ENCODE measurements at places on chromosomes 2 and 18.

- DNase-seq: no peak
Observed at GRCh38 chr18:79962311-79962710, 2.1 kb upstream of the HSBP1L1 start.

GRCh38 chr2:222353993-222354392 is 55.2 kb upstream of the PAX3 start:
- no peak for DNase-seq

DNA sequence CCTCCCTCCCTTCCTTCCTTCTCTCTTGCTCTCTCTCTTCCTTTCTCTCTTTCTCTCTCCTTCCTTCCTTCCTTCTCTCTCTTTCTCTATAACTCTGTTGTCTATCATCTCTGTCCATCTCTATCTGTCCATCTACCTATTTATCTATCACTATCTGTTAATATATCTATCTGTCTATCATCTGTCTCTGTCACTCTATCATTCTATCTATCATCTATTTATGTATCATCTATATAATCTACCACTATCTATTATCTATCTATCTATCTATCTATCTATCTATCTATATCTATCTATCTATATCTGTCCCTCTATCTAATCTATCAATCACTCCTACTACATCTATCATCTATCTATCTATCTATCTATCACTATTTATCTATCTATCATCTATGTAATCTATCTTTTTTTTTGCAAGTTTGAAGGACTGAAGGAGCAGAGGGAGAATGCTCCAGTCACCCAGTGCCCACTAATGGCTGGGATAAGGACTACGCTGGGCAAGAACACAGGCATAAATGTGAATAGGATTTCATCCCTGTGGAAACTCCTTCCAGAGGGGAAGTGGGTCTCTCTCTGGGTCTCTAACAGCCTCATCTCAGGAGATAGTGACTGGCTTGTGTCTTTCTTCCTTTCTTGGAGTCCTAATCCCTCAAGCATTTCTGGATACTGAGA is 427.0 kb downstream of the LPIN1 start:
- DNase-seq: no peak

DNA sequence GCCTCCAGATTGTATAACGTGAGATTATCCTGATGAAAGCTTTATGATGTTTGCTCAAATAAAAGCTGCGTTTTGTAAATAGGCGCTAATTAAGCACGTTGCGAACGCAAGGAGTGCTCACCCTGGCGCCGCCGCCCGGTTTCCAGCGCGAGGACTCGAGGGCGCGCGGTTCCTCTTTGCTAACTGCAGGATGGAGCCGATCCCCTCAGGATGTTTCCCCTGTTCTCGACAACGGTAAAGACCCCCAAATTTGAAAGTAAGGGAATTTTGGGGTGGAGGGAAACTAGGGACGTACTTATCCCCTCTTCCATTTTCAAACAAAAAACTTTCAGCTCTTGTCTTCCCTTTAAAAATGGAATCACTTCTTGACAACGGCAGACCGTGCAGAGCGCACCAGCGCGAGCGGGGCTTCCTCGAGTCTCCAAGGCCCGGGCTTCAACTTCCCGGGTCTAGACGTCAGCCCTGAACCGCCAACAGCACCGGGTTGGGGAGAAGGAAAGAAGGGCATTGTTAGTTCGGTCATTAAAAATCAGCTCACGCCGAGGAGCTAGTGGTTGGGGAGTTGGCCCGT is 1.1 kb upstream of the GBX2 start:
- no peak for DNase-seq

GRCh38 chr2:180456801-180457200 is 449.7 kb upstream of the CWC22 start:
- no peak for DNase-seq

GRCh38 chr2:216341121-216341520 is 31.2 kb downstream of the MARCHF4 start:
- peak; percentile 19 for DNase-seq

DNA sequence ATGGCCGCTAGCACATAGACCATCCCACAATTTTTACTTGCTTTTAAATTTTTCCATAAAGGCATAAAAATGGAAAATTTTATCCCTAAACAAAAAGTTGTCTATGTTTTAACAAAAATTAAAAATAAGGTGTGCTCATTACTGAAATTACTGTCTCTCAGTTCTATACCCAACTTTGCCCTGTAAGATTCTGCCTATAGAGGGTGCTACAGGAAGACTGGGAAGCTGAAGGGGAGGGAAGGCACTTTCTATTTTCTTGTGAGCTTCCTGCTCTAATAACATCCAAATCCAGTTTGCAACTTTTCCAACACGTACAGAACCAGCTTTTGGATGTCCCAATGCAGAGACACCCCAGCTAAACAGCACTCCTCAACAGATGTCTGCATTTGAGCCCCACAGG is 666.9 kb downstream of the PLCL1 start:
- DNase-seq: no peak

- DNase-seq: no peak
Observed at GRCh38 chr2:46977899-46978298, 62.3 kb upstream of the MCFD2 start.

DNA sequence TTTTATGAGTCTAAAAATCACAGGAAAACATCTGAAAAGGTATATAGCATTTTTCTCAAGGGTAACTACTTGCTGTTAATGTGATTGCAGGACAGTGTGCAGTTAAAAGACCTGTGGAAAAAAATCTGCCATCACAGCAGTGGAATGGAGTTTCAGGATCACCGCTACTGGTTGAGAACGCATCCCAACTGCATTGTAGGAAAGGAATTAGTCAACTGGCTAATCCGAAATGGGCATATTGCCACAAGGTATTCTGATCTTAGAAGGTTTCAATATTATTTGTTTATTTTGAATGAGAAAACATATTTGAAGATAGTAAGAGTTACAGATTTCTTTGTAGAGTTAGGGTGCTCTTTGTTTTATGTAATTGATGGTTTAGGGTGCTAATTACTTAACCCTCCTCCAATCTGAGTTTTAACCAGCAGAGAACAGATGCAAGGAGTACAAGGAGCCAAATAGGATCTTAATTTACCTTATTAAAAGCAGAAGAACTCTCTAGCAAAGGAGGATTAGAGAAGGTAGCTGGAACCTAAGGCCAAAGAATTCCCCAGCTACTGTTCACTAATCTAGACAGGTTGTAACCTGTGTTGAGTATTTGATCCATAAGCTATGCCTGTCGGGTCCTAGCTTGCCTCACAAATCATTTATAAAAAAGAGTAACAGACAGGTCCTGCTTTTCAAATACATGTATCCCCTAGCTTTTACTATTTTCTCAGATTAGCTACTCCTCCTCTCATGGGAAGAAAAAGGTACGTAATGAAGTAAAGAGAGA is 35.0 kb downstream of the PIKFYVE start:
- DNase-seq: no peak

- DNase-seq: no peak
Observed at GRCh38 chr18:21559195-21559594, 41.3 kb downstream of the ESCO1 start.

DNA sequence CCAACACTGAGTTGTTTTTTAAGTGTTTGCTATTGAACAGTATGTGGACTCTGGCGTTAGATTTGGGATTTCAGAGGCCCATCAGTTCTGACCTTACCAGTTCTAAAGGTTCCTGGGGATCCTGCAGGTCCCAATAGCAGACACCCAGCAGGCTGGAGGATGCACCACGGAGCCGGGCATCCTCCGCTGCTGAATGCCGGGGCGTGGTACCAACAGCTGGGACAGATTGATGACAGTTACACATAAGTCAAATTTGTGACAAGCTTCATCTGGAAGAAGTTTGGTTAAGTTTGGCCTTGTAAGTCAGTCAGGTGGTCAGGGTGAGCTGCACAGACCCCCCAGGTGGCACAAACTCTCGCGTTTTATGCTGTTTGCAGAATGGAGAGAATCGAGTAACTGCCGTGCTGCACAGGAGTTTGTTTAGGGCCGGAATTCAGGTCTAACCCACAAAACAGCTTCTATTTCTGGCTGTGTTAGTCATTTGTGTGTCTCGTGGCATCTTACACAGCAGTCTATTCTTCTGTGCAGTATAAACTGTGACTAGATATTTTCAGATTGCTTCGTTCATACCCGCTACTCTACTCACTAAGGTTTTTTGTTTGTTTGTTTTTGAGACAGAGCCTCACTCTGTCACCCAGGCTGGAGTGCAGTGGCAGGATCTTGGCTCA is 19.2 kb downstream of the CTDP1 start:
- DNase-seq: no peak

Data from NCI-H1092 (cell line).